GM18507 (cell line): ENCODE measurements at places on chromosomes 2 and 18.

GRCh38 chr2:150994076-150994475, 267.6 kb downstream of the RBM43 start:
- no peak for DNase-seq

- no peak for DNase-seq
Observed at GRCh38 chr2:133476931-133477615, 91.2 kb downstream of the NCKAP5 start.

DNA sequence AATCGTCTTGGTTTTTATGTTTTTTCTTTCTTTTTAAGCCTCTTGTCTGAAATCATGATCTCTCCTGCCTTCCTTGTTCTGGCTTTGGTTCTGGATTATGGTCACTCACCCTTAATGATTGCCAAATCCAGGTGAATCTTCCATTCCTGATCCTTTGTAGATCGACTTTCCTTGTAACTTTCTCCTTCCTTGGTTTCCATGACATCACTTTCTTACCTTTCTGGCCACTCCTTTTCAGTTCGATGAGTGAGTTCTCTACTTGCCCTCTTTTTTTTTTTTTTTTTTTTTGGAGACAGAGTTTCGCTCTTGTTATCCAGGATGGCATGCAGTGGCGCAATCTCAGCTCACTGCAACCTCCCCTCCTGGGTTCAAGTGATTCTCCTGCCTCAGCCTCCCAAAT, 139.1 kb upstream of the LTBP1 start:
- DNase-seq = no peak

GRCh38 chr2:120465989-120466703, 120.2 kb downstream of the INHBB start:
- DNase-seq = no peak

DNA sequence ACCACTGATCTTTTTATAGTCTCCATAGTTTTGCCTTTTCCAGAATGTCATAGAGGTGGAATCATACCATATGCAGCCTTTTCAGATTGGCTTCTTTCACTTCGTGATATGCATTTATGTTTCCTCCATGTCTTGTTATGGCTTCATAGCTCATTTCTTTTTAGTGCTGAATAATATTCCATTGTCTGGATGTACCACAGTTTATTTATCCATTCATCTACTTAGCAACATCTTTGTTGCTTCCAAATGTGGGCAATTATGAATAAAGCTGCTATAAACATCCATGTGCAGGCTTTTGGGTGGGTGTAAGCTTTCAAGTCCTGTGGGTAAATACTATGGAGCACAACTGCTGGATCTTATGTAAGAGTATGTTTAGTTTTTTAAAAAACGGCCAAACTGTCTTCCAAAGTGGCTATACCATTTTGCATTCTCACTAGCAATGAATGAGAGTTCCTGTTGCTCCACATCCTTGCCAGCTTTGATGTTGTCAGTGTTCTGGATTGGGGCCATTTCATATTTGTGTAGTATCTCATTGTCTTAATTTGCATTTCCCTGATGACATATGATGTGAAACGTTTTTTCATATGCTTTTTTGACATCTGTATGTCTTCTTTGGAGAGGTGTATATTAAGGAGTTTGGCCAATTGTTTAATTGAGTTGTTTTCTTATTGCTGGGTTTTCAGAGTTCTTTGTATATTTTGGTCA, 20.6 kb downstream of the STPG4 start:
- no peak for DNase-seq

DNA sequence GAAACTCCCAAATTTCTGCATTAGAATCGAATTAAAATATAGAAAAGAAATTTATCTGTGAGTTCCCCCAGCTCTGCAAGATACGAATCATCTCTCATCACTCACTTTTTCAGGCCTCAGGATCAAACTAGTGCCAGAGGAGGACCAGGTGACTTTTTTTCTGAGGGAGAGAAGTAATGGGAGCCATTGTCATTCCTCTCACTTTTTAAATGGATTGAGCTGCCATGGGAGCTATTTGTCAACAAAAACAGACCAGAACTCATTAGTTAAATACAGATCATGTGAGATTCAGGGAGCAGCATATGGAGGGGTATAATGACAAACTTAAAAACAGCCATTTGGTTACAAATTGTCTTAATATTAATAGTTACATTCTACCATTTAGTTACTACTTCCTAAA, 594.4 kb downstream of the DPP10 start:
- no peak for DNase-seq

DNA sequence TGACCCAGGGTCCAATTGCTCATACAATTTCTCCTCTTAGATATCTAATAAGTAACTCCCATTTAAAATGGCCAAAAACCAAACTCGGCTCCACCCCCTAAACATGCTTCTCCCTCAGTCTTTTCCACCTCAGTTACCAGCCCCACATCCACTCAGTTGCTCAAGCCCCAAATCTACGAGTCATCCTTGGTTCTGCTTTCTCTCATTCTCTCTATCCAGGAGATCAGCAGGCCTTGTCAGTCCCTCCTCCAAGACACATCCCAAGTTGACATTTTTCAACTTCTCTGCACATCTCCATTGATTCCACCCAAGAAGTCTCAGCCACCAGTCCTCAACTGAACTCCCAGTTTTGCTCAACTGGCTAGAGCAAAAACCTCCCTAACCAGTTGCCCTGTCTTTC, 40.5 kb upstream of the RTN4 start:
- DNase-seq = no peak

DNA sequence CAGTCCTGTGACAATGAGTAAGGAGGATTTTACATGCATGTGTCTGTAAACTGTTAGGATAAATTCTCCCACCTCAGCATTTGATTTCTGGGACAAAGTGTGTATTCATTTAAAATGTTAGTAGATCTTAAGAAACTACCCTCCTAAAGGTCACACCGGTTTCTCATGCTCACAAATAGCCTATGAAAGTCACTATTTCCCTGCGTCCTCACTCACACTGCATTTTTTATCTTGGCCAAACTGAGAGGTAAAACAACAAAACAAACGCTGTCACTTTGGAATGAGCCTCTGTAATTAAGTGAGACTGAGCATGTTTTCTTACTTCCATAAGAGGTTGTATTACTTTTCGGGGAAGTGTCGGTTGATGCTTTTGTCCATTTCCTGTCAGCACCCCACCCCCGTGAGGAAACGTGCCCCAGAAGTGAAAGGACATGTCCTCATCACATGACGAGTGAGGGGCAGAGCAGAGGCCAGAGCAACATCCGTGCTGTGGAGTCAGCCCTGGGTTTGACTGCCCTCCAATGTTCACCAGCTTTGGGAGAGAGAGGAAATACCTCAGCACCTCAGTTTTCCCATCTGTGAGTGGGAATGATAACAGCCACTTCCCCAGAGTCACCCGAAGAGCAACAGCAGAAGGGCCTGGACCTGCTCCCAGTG, 3.1 kb downstream of the GYPC start:
- no peak for DNase-seq

- DNase-seq = no peak
Observed at GRCh38 chr2:236883819-236884218, 201.9 kb upstream of the COPS8 start.

GRCh38 chr2:190723397-190724090, 74.7 kb downstream of the NAB1 start:
- no peak for DNase-seq

GRCh38 chr2:239724851-239725550, 300.1 kb downstream of the NDUFA10 start:
- DNase-seq = no peak

DNA sequence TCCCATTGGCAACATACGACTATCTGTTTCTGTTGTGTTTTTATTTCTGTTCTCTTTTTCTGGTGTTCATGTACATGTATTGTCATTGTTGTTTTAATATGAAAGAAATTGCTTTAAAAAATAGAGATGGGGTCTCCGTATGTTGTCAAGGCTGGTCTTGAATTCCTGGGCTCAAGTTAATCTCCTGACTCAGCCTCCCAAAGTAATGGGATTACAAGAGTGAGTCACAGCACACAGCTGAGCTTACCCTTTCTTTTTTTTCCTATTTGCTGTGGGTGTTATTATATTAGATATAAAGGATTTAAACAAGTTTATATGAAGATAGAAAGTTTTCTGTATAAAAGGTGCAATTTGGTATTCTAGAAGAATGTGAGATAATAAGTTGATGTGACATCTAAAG, 554.6 kb downstream of the DSC3 start:
- no peak for DNase-seq

GRCh38 chr18:29605365-29605764, 1428.4 kb upstream of the CDH2 start:
- DNase-seq = no peak

DNA sequence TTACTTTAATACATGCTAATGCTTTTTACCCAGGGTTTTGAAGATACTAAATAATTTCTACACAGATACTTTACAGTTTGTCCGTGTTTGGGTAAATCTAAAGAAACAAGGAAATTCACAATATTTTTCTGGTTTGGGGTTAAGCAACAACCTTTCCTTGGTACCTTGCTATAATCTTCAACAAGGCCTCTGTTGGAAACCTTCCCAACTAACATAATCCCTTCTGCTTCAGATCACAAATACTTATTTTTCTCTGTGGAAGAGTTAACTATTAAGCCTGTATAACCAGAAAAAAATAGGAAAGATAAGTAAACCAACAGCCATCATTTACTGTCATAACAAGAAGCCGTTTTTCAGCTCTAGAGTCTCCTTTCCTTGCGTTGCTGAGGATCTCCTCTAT, 15.0 kb downstream of the FEZ2 start:
- DNase-seq = no peak

DNA sequence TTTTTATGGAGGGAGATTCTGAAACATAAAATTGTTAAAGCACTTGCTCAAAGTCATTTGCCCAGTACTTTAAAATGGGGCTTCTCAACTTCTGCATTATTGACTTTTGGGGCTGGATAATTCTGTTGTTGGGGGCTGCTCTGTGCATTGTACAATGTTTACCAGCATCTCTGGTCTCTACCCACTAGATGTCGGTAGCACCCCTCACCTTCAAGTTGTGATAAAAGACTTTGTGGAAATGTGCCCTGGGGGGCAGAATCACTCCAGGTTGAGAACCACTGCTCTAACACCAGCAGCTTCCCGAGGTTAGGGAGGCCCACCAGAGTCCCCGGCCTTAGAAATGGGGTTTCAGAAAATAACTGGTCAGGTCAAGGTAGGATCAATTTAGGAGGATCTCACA, 26.8 kb upstream of the CUL3 start:
- DNase-seq = no peak

DNA sequence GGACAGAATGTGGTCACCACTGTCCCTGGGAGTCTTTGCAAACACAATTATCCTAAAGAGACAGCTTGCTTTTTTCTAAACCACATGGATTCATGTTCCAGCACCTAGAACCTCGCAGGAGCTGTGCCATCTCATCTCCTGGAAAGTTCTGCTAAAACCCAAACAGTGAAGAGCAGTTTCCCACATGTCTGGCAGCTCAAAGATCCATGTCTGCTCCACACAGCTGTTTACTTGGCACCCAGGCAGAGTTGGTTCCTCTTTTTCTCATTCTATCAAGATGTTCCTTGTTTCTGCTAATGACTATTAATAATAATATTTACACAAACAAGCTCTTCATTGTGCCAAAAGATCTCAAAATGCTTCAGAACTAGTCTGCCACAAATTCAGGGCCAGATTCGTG, 30.1 kb upstream of the PID1 start:
- DNase-seq = no peak

DNA sequence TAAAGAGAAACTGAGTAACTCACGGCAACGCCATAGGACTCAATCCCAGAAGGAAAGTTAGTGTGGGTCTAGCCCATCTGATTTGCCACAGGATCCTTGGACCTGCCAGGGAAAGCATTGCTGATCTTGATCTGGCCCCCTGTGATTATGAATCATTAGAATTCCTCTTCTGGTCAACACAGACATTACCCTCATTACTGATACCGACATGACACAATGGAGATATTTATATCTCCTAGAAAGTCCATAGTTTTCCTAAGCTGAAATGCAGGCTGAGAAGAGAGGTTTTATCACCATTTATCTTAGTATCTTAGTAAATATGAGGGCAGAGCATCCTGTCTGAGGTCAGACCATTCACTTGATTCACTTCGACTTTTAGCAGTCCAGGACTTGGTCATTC, 75.5 kb upstream of the CCDC68 start:
- no peak for DNase-seq

DNA sequence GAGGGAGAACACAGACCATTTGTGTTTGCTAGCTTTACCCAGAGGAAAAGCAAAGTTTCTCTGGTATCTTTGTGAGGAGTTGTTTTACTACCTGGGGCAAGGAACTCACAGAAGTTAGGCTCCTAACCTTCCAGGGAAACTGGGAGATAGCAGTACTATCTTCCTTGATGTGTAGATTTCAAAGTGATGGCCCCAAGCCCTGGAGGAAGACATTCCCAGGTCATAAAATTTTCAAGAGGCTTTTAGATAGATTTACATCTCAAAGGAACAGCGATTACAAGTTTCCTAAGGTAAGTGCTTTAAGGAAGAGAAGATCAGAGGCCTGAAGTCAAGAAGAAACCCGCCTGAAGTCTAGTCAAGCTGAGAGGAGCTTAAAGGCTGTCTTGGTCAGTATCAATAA, 1187.8 kb upstream of the TMEFF2 start:
- no peak for DNase-seq

GRCh38 chr2:2188941-2189340, 142.1 kb downstream of the MYT1L start:
- no peak for DNase-seq

GRCh38 chr2:123738643-123739042, 286.4 kb upstream of the CNTNAP5 start:
- DNase-seq = no peak

DNA sequence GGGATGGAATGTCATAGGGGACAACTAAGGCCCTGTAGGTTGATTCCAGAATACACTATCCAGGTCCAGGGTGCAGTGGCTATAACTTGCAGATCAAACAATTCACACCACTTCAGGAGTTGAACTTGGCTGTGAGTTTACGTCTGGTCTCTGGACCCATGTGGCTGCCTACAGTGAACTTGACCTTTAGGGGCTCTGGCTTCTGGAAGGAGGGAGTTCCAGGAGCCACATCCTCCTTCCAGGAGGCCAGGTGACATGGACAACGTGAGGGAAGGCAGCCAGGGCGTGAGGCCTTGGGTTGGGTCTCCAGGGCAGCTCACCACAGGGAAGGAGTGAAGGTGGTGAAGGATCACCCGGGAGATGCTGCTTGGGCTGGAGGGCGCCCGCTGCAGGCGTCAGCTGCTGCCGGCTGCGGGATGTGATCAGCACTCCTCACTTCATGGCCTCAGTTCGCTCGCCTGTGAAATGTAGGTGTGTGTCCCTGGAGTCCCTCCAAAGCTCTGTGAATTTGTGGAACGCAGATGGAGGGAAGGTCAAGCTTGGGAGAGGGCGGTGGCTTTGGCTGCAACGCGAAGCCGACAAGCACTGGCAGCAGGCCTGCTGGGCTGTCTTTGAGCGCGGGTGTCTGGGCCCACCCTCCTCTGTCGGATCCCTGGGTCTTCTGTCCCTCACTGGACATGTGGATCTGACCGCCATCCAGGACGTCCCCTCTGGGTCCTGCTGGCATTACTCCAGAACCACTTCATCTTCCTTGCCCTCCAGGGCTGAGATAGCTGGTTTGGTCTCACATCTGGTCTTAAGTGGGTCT, 146.5 kb downstream of the GLI2 start:
- no peak for DNase-seq
